ENCODE measurements at places on chromosomes 4 and X.

GRCh38 chr4:140309124-140309870 is 64.1 kb upstream of the SCOC start:
- H3K4me1 ChIP-seq = peaks cover 16% of the 10 kb centered on the region
- no peak overlapping the region for H3K4me3 ChIP-seq
- no peaks in the 10 kb centered on the region for H3K27me3 ChIP-seq
- H3K27ac ChIP-seq = peak overlapping the region; percentile 58
- H3K36me3 ChIP-seq = no peaks in the 10 kb centered on the region

DNA sequence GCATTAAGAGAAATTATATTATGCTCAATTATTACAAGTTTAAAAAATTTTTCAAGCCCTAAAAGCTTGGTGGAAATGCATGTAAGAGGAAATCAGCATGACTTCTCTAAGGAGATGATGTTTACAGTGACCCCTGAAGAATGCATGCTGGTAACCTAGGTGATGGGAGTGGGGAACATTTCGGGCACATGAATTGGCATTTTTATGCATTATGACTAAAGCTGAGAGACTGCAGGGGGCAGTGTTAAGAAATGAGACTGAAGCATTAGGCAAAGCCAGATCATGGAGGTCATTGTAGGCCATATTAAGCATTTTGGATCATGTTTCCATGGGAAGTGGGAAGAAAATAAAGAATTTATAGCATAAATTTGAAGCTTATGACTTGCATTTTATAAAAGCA is 421.3 kb downstream of the FAT4 start:
- H3K4me1 ChIP-seq = peaks cover 4% of the 10 kb centered on the region
- no peaks in the 10 kb centered on the region for H3K36me3 ChIP-seq
- no peaks in the 10 kb centered on the region for H3K27me3 ChIP-seq
- H3K27ac ChIP-seq = no peak overlapping the region
- no peak for DNase-seq

DNA sequence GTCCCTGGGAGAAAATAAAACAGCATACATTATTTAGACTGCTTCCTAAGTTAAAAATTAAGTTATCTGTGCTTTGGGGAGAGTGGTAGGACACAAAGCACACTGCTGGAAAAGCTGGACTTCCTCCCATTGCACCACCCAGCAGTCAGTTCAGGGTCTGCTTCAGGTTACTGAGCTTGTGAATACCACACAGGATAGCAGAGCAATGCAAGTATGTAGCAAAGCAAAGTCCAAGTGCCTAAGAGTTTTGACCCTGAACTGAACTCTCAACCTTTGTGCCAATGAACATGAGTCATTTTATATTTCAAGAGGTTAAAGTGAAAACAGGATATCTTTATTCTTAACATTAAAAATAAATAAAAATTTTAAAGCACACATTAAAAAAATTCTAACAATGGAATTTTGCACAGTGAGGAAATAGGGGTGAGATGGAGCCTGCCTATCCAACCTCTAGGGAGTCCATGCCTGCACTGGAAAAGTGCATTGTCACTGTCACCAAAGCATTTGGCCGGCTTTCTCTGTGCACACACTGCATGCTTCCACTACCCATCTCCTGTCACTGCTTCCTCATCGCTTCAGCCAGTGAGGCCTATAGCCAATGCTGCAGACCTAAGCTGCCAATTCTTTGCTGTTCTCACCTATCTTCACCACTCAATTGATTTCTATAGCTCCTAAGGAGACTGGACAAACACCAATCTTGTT is 50.9 kb downstream of the ABCG2 start:
- H3K36me3 ChIP-seq = no peaks in the 10 kb centered on the region
- H3K4me3 ChIP-seq = no peak overlapping the region
- DNase-seq = peak; percentile 41
- H3K27me3 ChIP-seq = no peaks in the 10 kb centered on the region

- no peaks in the 10 kb centered on the region for H3K27me3 ChIP-seq
- DNase-seq = no peak
- H3K36me3 ChIP-seq = no peaks in the 10 kb centered on the region
- no peaks in the 10 kb centered on the region for H3K4me1 ChIP-seq
Measured at GRCh38 chr4:186204103-186204559, 12.8 kb downstream of the CYP4V2 start.

DNA sequence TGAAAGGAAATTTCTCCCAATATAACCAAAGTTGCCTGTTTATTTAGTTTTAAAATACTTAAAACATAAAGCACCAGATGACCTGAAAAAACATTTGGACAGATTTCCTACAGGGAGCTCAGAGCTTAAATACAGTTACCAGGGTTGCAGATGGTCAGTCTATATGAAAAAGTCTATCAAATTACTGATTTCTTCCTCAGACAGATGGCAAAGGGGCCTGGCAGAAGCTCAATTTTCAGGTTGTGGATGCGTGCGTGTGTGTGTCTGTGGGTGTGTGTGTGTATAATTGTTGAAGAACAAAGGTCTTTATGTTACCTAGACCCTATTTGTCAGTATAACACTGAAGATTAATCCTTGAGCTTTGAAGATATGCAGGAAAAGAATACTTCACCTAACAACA is 169.4 kb downstream of the MAD2L1 start:
- no peak for DNase-seq
- no peaks in the 10 kb centered on the region for H3K27me3 ChIP-seq
- H3K27ac ChIP-seq = no peak overlapping the region
- H3K4me3 ChIP-seq = no peak overlapping the region
- no peaks in the 10 kb centered on the region for H3K4me1 ChIP-seq
- H3K36me3 ChIP-seq = no peaks in the 10 kb centered on the region

GRCh38 chr4:127708985-127709384 is 21.2 kb upstream of the SLC25A31 start:
- no peak overlapping the region for H3K27ac ChIP-seq
- no peak overlapping the region for H3K4me3 ChIP-seq

DNA sequence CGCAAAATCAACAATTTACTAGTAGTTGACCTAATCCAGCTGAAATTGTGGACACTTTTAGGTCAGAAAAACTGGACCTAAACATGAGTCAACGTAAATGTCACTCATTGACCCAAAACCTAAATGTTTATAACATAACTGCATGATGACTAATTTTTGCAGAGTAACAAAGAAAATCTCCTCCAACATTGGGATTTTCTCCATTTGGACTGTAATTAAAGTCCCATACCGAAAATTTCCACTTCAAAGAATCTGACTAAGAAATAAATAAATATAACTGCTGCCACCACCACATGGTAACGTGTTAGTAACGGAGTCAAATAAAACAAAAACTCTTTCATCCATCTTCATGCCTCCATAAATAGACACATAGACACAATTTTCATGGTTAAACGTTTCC is 1.9 kb downstream of the ADGRA3 start:
- no peak for DNase-seq
- no peaks in the 10 kb centered on the region for H3K36me3 ChIP-seq
- H3K27me3 ChIP-seq = no peaks in the 10 kb centered on the region
- peaks cover 16% of the 10 kb centered on the region for H3K4me1 ChIP-seq
- H3K4me3 ChIP-seq = peak overlapping the region; percentile 72

GRCh38 chrX:23978491-23978890 is 48.5 kb downstream of the KLHL15 start:
- no peaks in the 10 kb centered on the region for H3K4me1 ChIP-seq
- no peak overlapping the region for H3K27ac ChIP-seq
- H3K36me3 ChIP-seq = no peaks in the 10 kb centered on the region
- no peak for DNase-seq
- H3K4me3 ChIP-seq = no peak overlapping the region

- no peaks in the 10 kb centered on the region for H3K27me3 ChIP-seq
- no peaks in the 10 kb centered on the region for H3K36me3 ChIP-seq
- no peaks in the 10 kb centered on the region for H3K4me1 ChIP-seq
- peak; percentile 17 for DNase-seq
Measured at GRCh38 chrX:95427389-95427788, 1257.3 kb upstream of the DIAPH2 start.

- no peaks in the 10 kb centered on the region for H3K36me3 ChIP-seq
- no peak overlapping the region for H3K4me3 ChIP-seq
- H3K27ac ChIP-seq = no peak overlapping the region
Measured at GRCh38 chrX:46463682-46464081, 81.5 kb downstream of the ZNF674 start.

GRCh38 chrX:144849141-144849540 is 398.2 kb upstream of the SPANXN1 start:
- DNase-seq = no peak
- no peaks in the 10 kb centered on the region for H3K36me3 ChIP-seq
- no peak overlapping the region for H3K27ac ChIP-seq

DNA sequence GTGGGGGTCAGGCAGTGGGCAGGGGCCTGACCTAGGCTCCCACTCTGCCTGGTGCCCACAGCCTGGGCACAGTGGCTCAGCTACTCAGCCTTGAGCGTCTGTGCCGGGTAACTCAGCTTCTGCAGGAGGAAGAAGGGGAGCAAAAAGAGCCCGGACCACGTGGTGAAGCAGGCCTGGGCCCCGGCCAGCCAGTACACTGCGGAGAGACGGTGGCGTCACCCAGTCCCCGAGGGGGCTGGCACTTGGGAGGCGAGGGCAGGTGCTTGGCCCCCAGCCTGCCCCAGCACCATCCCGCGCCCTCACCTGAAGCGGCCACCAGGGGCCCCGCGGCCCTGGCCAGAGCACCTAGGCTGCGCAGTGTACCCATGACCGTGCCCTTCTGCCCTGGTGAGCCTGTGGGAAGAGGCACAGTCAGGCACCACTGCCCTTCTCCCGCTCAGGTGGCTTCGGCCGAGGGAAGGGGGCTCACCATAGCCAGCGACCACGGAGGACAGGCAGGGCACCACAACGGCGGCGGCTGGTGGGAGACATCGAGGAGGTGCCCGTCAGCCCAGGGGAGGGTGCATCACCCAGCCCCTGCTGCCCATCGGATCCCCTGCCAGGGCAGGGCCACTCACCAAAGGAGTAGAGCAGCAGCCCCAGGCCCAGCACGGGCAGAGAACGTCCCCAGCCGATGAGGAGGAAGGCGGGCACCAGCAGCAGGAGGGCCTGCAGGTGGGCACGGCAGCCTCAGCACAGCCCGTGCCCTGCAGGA is 32.3 kb downstream of the NOP14 start:
- no peak overlapping the region for H3K27ac ChIP-seq
- H3K36me3 ChIP-seq = peaks cover 55% of the 10 kb centered on the region
- H3K4me1 ChIP-seq = peaks cover 17% of the 10 kb centered on the region
- no peak overlapping the region for H3K4me3 ChIP-seq

DNA sequence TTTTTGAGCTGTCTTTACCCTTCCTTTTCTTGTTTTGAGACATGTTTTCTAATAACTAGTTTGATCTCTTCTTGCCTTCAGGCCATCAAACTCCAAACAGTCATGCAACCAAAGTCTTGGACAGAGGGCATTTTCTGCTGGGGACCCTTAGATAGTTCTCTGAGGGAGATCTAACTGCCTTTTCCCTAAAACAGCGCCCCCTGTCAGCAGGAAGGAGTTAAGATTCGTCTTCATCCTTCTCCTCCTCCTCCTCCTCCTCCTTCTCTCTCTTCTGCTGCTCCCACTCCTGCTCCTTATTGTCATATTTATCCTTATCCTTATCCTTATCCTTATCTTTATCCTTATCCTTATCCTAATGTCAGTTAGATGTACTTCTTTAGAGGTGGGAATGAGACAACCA is 417.2 kb downstream of the TRAM1L1 start:
- no peak for DNase-seq
- H3K27me3 ChIP-seq = no peaks in the 10 kb centered on the region
- no peak overlapping the region for H3K4me3 ChIP-seq
- no peak overlapping the region for H3K27ac ChIP-seq

- H3K4me3 ChIP-seq = no peak overlapping the region
- no peaks in the 10 kb centered on the region for H3K36me3 ChIP-seq
- H3K4me1 ChIP-seq = no peaks in the 10 kb centered on the region
- DNase-seq = no peak
- H3K27ac ChIP-seq = no peak overlapping the region
Measured at GRCh38 chrX:29453333-29453732, 762.0 kb upstream of the MAGEB2 start.

- no peak for DNase-seq
- no peak overlapping the region for H3K4me3 ChIP-seq
- no peaks in the 10 kb centered on the region for H3K36me3 ChIP-seq
Measured at GRCh38 chrX:112513154-112513553, 166.6 kb downstream of the LHFPL1 start.

GRCh38 chr4:118033148-118034052 is 886 bp upstream of the NDST3 start:
- peaks cover 28% of the 10 kb centered on the region for H3K27me3 ChIP-seq
- H3K36me3 ChIP-seq = no peaks in the 10 kb centered on the region
- no peak overlapping the region for H3K27ac ChIP-seq
- peak; percentile 19 for DNase-seq
- H3K4me3 ChIP-seq = no peak overlapping the region

GRCh38 chrX:140467211-140467610 is 37.7 kb downstream of the SOX3 start:
- no peak overlapping the region for H3K4me3 ChIP-seq
- DNase-seq = no peak
- H3K4me1 ChIP-seq = no peaks in the 10 kb centered on the region
- H3K27ac ChIP-seq = no peak overlapping the region
- peaks cover 26% of the 10 kb centered on the region for H3K27me3 ChIP-seq

DNA sequence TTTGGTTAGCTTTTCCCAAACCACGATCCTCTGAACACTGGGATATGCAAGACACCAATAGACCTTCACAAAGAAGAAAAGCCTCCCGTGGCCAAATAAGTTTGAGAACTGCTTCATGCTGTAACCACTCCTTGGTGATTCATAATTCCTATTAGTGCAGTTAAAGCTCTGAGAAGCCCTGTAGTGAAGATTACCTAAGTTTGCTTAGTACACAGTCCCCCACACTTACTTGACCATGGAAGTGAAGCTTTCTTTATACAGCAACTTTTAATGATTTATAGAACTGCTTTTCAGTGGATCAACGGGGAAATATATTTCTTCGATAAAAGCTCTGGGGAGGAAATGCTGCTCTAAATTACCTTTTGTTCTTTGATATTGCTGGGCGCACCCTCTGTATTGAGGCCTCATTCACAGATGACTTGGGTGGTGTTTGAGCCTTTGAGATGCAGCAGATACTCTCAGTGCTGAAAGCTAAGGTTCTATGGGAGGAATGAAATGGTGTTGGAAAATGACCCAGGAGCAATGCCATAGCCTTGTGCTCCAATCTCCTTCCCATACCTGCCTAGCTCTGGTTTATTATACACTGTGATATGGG is 67.4 kb downstream of the CBLL2 start:
- no peaks in the 10 kb centered on the region for H3K4me1 ChIP-seq
- H3K27ac ChIP-seq = no peak overlapping the region
- no peak overlapping the region for H3K4me3 ChIP-seq
- DNase-seq = no peak

GRCh38 chr4:3377557-3377956 is 64.2 kb upstream of the HGFAC start:
- no peaks in the 10 kb centered on the region for H3K4me1 ChIP-seq
- DNase-seq = no peak
- no peak overlapping the region for H3K4me3 ChIP-seq
- H3K27me3 ChIP-seq = no peaks in the 10 kb centered on the region

- no peak for DNase-seq
- H3K27ac ChIP-seq = no peak overlapping the region
- H3K4me1 ChIP-seq = no peaks in the 10 kb centered on the region
Measured at GRCh38 chrX:72141372-72142004, 9.8 kb upstream of the RTL5 start.

DNA sequence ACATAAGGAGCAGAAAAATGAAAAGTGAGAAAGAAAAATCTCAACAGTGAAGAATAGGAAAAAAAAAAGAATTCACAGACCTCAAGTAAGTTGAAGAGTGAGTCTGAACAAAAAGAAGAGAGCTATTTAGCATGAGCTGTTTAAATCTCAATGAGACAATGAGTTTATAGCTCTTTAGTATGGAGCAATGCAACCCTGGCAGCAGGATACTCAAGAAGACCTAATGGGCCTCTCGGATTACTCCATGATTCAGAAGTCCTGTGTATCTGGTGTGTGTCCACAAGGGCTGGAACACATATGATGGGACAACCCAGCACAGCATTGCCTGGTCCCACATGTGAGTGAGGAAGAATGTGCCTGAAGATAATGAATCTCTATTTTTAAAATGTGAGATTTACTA is 563.1 kb upstream of the INTU start:
- no peaks in the 10 kb centered on the region for H3K4me1 ChIP-seq
- H3K4me3 ChIP-seq = no peak overlapping the region
- H3K27ac ChIP-seq = no peak overlapping the region
- no peaks in the 10 kb centered on the region for H3K36me3 ChIP-seq
- no peak for DNase-seq
- H3K27me3 ChIP-seq = no peaks in the 10 kb centered on the region

Measured in adrenal gland (tissue), 19 donors.